ENCODE measurements at places on chromosomes 5 and 9.

- DNase-seq = no peak
Observed at GRCh38 chr5:176492431-176492830, 44.2 kb downstream of the FAF2 start.

DNA sequence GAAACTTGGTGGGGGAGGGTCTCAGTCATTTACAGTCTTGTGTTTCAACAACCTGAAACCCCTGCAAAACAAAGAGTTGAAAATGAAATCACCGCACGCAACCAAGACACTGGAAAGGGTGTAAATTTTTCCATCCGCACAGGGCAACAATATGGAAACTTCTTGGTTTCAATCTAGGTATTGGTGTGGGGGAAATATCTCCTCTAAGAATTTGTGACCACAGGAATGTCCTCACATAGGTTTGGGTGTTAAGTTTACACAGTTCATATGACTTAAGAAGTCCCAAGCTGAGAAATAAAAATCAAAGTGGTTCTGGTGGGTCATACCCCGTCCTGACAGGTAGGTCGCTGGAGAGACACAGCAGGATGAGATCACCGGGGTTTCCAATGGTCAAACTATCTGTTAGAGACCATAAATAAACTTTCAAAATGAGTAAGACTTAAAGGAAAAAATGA, 51.9 kb upstream of the PIP5K1B start:
- DNase-seq = no peak

GRCh38 chr9:124222918-124223720, 34.6 kb upstream of the NEK6 start:
- DNase-seq = peak; percentile 63

- no peak for DNase-seq
Observed at GRCh38 chr5:172050080-172050479, 43.6 kb upstream of the FBXW11 start.

DNA sequence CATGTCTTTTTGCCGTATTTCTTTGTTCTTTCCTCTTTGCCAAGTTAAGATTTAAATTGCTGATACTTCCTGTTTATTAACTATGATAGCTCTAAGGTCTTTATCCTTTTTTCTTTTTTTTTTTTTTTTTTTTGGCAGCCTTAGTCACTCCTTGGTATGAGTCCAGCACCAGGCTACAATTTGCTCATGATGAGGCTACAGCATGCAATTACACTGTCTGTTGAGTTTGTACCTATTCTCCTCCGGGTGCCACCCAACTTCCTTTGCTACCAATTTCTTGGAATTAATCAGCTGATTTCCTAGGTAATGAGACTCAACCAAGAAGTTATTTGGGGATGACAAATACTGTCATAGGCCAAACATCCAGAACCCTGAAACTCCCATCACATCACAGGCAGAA, 25.5 kb downstream of the ACTL7B start:
- no peak for DNase-seq

- no peak for DNase-seq
Observed at GRCh38 chr9:116236979-116237378, 83.4 kb downstream of the PAPPA start.

- no peak for DNase-seq
Observed at GRCh38 chr5:960551-960950, 48.1 kb upstream of the NKD2 start.

DNA sequence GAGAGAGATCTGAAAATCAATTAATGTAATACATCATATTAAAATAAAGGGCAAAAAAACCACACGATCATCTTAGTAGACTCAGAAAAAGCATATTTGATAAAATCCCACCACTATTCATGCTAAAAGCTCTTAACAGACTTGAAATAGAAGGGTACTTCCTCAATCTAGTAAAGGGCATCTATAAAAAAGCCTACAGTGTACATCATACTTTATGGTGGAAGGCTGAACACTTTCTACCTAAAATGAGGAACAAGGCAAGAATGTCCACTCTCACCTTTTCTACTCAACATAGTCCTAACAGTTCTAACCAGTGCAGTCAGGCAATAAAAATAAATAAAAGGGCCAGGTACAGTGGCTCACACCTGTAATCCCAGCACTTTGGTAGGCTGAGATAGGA, 38.9 kb downstream of the POLK start:
- DNase-seq = no peak

DNA sequence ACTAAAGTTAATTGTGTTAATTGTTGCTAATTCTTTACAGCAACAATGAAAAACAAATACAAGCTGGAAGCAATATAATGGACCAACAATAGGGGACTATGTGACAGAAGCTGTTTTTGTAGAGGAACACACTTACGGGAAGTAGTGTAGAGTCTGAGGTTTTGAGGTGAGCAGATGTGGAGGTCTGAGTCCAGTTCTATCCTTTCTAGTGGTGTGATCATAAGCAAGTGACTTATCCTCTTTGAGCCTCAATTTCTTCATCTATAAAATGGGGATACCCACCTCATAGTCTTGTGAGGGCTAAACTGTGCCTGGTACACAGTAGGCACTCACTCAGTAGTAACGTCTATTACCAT, 28.3 kb downstream of the ALG2 start:
- no peak for DNase-seq

DNA sequence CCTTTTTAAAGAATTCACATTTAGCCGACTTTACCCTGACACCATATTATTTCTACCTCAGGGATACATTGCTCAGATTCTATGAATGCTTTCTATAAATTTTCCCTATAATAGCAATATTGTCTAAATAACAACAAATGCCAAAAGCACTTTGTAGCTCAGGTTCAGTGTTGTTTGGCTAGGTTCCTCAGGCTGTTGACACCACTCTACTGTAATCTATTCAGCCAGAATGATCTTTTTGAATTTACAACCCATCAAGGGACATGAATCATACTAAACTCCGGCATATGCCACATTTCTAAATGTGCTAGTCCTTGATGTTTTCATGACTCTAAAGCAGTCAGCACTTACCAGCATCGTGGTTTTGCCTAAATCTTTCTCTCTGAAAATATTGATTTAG, 641.5 kb upstream of the CDH10 start:
- no peak for DNase-seq

GRCh38 chr9:114785866-114786650, 19.8 kb downstream of the TNFSF15 start:
- no peak for DNase-seq

DNA sequence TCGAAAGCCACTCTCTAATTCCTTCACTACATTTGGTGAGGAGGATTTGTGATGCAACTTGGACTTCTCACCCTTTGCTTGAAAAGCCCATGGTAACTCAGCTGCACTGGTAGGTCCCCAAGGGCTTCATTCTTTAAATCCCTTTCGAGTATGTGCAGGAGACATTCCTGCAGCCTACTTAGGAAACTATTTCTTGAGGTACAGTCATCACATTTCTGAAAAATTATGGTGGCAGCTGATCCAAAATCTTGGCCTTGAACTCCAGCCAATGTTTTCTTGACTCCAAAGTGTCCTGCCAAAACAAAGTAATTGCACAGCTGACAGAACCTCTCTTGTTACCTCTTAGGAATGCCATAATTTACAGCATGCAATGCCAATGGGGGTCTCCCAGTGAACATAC, 99.7 kb downstream of the NPR3 start:
- DNase-seq = no peak

DNA sequence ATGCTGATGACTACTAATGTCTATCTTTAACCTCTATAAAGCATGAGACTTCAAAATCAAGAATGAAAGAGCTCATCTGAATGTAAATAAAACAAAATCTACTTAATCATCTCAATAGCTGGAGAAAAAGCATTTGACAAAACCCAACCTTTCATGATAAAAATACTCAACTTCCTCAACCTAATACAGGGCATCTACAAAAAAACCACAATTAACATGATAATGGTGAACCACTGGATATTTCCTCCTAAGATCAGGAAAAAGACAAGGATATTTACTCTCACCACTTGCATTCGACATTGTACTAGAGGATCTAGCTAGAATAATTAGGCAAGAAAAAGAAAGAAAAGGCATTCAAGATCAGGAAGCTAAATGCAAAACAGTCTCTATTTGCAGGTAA, 49.3 kb downstream of the FAM169A start:
- no peak for DNase-seq

GRCh38 chr5:52560366-52560765, 227.3 kb upstream of the ITGA1 start:
- no peak for DNase-seq

- no peak for DNase-seq
Observed at GRCh38 chr9:95189251-95190098, 128.0 kb downstream of the FANCC start.

GRCh38 chr5:32290922-32291321, 21.8 kb downstream of the MTMR12 start:
- DNase-seq = peak; percentile 59

GRCh38 chr5:77101298-77101697, 14.2 kb upstream of the ZBED3 start:
- no peak for DNase-seq

DNA sequence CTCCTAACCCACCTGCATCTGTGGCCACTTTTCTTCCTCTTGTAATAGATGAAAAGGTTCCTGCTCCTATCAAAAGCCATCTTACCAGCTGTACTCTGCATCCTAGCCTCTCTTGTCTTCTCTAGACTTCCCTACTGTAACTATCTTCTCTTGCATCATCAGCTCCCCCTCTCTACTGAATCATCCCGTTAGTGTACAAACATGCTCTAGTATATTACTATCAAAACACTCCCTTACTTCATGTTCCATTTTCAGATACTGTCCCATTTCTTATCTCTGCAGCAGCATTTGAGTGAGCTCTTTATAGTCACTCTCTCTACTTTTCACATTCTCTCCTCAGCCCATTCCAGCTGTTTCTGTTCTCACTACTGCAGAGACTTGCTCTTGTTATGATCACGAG, 2.8 kb downstream of the SRA1 start:
- no peak for DNase-seq

DNA sequence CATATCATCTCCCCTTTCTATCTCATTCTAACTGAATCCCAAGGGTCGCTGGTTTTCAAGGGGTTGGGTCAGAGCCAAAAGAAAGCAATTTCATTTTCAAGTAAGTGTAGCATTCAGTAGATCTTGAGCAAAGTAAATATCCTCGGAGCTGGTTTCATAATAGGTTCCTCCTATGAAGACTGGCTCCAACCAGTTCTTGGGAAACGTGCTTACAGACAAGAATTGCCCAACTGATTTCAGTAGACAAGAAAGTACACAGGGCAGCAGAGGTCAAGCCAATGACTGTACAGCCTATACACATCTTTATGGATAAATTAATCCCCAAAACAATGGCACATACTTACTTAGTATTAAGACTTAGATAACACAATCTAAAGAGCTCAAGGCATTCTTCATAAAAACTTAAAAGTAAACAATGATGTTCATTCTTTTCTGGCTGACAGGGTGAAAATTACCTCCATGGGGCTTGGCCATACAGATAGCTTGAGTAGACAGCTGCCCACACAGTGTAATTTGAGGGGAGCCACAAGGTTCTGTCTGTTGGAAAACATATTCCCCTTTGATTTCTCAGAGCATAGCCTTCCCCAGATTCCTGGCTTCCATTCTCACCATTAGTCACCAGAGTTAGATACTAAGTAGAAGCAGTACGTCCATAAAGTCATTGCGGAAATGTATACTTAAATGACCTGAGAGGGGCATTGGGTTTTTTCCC, 163.9 kb downstream of the ARRDC3 start:
- DNase-seq = peak; percentile 39

DNA sequence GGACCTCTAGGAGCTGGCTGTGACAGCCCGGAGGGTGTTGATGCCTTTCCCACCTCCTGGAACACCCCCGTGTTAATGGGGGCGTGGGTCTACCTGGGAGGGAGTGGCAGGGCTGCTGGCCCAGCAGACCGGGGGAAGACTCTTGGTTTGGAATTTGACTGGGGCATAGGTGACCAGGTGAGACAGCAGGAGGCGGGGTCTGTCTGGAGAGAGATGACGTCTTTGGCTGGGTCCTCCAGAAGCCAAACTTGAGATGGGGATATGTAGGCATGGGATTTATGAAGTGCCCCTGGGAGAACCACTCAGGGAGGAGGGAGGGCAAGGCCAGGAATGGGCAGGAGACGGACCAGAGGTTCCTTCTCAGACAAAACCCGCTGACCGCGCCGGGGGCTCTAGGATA, 42.6 kb downstream of the NEK6 start:
- no peak for DNase-seq

DNA sequence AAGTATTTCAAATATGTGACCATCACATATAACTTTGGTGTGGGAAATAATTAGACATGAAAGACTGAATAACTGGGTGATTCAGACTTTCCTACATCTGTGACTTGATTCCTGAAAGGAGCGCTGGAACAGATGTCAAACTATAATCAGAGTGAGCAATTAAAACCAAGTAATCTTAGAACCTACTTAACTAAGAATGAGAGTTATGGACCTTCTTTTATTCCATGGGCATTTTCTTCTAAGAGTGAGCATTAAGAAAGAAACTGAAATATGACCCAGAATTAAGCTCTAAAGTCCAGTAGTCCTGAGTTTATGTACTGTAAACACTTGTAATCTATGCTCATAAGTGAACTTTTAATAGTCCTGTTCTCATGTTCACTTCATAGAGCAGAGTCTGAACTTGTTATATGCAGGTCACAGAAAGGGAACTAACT, 68.4 kb downstream of the PAM start:
- DNase-seq = no peak

- DNase-seq = peak; percentile 75
Observed at GRCh38 chr9:7799234-7799943, at the start of gene DMAC1. Gene DMAC1 (minus strand): TSS chr9:7799778. CDS start chr9:7799734, 44 bp downstream.

DNA sequence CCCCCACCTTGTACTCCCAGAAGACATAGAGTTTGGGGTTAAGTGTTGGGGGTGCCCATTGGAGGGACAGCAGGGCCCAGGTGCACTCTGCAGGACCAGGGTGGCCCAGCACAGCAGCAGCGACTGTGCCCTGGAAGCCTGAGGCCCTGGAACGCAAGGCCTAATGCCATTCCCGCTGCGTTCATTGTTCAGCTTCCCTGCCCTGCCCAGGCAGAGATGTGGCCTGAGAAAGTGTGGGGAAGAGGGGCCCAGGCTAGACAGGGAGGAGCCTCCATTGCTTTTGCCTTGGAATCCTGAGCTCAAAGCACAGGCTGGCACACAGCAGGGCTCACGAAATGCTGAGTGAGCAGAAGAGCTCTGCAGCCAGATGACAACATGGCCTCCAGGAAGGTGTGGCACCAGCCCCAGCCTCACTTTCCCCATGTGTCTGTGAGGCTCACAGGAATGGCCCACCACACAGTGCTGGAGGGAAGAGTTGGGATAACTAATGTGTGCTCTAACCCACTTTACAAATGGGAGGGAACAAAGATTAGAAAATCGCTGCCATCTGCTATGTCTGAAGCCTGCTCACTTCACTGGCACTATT, 19.4 kb downstream of the S1PR3 start:
- DNase-seq = no peak

GRCh38 chr5:68140763-68141162, 74.8 kb upstream of the PIK3R1 start:
- no peak for DNase-seq

DNA sequence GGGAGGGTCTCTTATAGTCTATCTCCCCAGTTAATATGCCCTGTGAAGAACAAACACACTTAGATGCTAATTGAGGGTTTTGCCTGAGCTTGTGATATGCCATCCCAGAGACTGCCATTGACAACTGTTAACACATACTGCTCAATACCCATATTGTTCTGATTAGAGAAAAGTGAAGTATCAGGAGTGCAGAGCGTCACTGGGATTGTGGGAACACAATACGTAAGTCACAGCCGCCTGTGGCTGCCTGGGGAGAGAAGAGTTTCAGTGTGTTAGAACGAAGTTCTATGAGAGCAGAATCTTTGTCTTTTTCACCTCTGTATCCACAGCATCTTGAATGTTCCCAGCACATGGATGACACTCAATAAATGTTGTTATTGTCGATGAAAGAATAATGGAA, 110.2 kb downstream of the MEF2C start:
- no peak for DNase-seq

Data from CD4-positive, alpha-beta T cell treated with Interleukin-15 for 1 hour (primary cell).